ENCODE measurements at places on chromosomes 1 and 21.

DNA sequence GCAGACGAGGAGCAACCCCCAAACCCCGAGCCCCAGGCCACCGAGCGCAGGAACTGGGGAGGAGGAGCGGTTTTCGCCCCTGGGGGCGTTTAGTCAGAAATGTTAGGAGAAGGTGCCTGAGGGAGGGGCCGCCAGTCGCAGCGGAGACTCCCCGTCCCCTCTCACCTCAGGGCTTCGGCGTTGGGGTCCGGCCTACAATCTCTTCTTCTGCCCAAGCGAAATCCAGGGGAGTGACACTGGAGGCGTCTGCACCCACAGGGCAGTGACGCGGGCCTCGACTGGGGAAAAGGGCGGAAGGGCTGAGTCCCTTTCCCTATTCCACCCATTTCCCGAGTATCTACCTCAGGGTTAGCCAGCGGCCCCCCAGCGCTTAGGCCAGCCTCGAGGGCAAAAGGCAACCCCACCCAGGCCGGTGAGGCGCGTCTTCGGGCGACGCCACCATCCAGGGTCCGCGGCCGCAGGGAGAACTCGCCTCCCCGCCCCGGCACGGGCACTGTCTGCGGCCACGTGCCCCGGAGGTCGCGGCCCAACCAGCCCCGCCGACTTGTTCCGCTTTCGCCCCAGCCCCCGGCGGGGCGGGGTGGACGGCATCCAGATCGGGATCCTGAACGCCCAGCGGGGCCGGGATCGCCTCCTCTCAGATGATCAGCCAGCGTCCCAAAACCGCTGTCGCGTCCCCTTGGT, 118.7 kb upstream of the BARHL2 start:
- DNase-seq = no peak

- DNase-seq = no peak
These were observed 60.5 kb downstream of the KLHDC7A start for GRCh38 chr1:18541046-18541795.

DNA sequence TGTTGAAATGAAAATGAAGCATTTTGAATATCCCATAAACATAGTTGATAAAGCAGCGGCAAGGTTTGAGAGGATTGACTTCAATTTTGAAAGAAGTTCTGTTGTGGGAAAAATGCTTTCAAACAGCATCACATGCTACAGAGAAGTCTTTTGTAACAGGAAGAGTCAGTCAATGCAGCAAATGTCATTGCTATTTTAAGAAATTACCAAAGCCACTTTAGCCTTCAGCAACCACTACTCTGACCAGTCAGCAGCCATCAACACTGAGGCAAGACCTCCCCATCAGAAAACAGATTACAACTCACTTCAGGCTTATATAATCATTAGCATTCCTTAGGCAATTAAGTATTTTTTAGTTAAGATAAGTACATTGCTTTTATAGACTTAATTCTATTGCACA, 33.8 kb upstream of the FCRL3 start:
- DNase-seq = no peak

- DNase-seq = no peak
These were observed 37.0 kb upstream of the RCAN3 start for GRCh38 chr1:24465638-24466037.

DNA sequence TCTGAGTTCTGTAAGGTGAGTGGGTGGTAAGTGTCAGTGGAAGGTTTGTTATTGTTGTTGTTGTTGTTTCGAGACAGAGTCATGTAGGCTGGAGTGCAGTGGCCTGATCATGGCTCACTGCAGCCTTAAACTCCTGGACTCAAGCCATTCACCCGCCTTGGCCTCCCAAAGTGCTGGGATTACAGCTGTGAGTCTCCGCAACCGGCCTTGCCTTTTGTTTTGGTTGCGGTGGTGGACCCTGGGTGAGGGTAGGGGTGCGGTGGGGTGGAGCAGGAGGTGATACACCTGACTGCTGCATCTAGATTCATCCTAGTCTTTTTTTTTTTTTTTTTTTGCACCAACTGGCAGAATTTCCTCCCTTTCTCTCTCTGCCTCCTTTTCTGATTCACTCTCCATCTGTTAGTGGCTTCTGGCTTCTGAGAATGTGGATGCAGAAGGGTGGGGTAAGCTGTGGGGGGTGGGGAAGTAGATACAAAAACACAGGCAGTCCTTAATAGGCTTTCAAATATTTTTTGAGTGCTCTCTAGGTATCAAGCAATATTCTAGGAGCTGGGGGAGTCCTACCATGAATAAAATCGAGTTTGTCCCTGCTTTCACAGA, 4.6 kb upstream of the GMEB1 start:
- no peak for DNase-seq
